ENCODE measurements at places on chromosomes 13 and 19. TPM values are rescaled to one million over a fixed set of nuclear protein-coding genes. Genes with fewer than 3 reads are reported as not detected.
A peak's percentile ranks its signal among the peaks of the same experiment; 100 is the strongest.

Gene NLRP4
- 0.31 TPM for total RNA-seq

Gene ZNF560
- 0.15 TPM for total RNA-seq

Gene ATP11A
- total RNA-seq = 43.7 TPM

Gene KLHL1
- total RNA-seq = not detected

- H3K27ac ChIP-seq = no peak overlapping the region
- DNase-seq = no peak
- no peaks in the 10 kb centered on the region for H3K27me3 ChIP-seq
- no peaks in the 10 kb centered on the region for H3K4me1 ChIP-seq
- H3K36me3 ChIP-seq = no peaks in the 10 kb centered on the region
Observed at GRCh38 chr13:73136776-73137175, 78.0 kb downstream of the KLF5 start.

DNA sequence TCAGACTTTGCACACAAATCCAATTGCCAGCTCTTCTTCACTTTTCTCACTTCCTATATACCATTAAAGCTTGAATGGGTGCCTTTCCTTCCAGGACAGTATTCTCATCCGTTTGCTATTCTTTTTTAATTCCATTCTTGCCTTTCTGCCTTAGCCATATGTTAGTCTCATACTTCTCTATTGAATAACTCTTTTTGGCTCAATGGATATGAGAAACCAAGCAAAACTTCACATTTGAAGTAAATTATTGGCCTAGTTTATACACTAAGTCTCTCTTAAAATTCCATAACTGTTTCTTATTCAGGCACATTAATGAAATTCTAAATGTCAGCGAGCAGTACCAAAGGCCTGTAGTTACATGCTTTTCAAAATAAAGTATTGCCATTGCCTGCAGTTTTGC, 129.6 kb upstream of the FRY start:
- H3K27me3 ChIP-seq = no peaks in the 10 kb centered on the region
- H3K4me1 ChIP-seq = peaks cover 7% of the 10 kb centered on the region
- no peak overlapping the region for H3K4me3 ChIP-seq

- no peaks in the 10 kb centered on the region for H3K4me1 ChIP-seq
- DNase-seq = no peak
- no peak overlapping the region for H3K4me3 ChIP-seq
Observed at GRCh38 chr19:5479958-5480357, 24.7 kb downstream of the ZNRF4 start.

- H3K4me3 ChIP-seq = peak overlapping the region; percentile 64
- H3K36me3 ChIP-seq = peaks cover 14% of the 10 kb centered on the region
- H3K27me3 ChIP-seq = no peaks in the 10 kb centered on the region
Observed at GRCh38 chr13:42275098-42275471, 3.1 kb downstream of the AKAP11 start.

- H3K27ac ChIP-seq = no peak overlapping the region
- DNase-seq = no peak
- no peak overlapping the region for H3K4me3 ChIP-seq
Observed at GRCh38 chr19:30053558-30053957, 111.5 kb downstream of the URI1 start.

- no peak for DNase-seq
- H3K36me3 ChIP-seq = no peaks in the 10 kb centered on the region
Observed at GRCh38 chr13:35983206-35983605, 148.0 kb downstream of the DCLK1 start.

DNA sequence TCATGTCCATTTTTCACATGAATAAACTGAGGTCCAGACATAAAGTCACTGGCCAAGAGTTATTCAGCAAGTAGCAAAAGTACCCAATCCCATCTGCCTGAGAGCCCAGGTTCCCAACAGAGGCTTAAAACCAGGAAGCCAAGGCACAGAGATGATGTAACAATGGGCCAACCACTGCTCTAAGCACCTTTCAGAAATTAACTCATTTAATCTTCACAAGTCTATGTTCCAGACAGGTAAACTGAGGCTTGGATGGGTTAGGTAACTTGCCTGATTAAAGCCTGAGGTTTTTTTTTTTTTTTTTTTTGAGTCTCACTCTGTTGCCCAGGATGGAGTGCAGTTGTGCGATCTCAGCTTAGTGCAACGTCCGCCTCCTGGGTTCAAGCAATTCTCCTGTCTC, 4.0 kb upstream of the DYRK1B start:
- H3K27ac ChIP-seq = no peak overlapping the region
- H3K36me3 ChIP-seq = peaks cover 63% of the 10 kb centered on the region

- H3K36me3 ChIP-seq = peaks cover 56% of the 10 kb centered on the region
- H3K27ac ChIP-seq = no peak overlapping the region
- H3K4me1 ChIP-seq = no peaks in the 10 kb centered on the region
- no peak overlapping the region for H3K4me3 ChIP-seq
- H3K27me3 ChIP-seq = no peaks in the 10 kb centered on the region
Observed at GRCh38 chr13:46041419-46041839, 11.1 kb downstream of the ZC3H13 start.

GRCh38 chr13:107065036-107065435, 497.1 kb upstream of the ARGLU1 start:
- no peaks in the 10 kb centered on the region for H3K36me3 ChIP-seq
- DNase-seq = no peak

- no peaks in the 10 kb centered on the region for H3K36me3 ChIP-seq
- no peaks in the 10 kb centered on the region for H3K27me3 ChIP-seq
- no peak overlapping the region for H3K4me3 ChIP-seq
- no peaks in the 10 kb centered on the region for H3K4me1 ChIP-seq
Observed at GRCh38 chr13:61670384-61671161, 254.9 kb upstream of the PCDH20 start.

DNA sequence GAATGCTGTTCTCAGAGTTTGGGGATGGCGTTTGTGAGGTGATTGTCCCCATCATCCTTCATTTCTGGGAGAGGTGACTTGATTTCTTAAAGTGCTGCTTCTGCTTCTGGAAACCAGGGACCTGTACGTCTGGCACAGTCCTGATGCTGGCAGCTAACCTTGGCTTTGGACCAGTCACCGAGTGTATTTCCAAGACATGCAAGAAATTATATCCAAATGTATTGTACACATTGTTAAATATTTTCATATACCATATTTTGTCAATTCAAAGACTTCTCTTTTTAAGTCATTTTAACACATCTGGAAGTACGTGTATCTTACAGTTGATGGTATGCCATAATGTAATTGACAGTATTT, 97.4 kb downstream of the ARHGEF7 start:
- no peak overlapping the region for H3K4me3 ChIP-seq
- DNase-seq = no peak
- no peaks in the 10 kb centered on the region for H3K27me3 ChIP-seq
- H3K4me1 ChIP-seq = peaks cover 44% of the 10 kb centered on the region
- H3K36me3 ChIP-seq = peaks cover 44% of the 10 kb centered on the region

GRCh38 chr13:28626266-28626665, 32.7 kb upstream of the POMP start:
- H3K27me3 ChIP-seq = no peaks in the 10 kb centered on the region
- H3K27ac ChIP-seq = no peak overlapping the region
- no peak overlapping the region for H3K4me3 ChIP-seq

DNA sequence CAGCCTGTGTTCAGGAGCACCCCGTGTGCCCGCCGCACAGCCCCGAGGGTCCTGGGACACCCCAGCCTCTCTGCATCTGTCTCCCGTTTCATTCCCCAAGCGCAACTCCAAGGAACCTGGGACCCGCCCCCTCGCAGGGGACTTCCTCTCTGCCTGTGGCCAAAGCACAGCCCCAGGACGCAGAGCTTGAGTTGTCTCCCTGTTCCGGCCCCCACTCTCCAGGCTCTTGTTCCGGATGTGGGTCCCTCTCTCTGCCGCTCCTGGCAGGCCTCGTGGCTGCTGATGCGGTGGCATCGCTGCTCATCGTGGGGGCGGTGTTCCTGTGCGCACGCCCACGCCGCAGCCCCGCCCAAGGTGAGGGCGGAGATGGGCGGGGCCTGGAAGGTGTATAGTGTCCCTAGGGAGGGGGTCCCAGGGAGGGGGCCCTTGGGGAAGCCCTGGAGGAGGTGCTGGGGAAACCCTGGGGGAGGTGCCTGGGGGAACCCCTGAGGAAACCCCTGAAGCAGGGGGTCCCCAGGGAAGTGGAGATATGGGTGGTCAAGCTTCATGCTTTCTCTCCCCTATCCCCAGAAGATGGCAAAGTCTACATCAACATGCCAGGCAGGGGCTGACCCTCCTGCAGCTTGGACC, 1.3 kb downstream of the HCST start:
- DNase-seq = peak; percentile 91
- peaks cover 72% of the 10 kb centered on the region for H3K4me1 ChIP-seq

DNA sequence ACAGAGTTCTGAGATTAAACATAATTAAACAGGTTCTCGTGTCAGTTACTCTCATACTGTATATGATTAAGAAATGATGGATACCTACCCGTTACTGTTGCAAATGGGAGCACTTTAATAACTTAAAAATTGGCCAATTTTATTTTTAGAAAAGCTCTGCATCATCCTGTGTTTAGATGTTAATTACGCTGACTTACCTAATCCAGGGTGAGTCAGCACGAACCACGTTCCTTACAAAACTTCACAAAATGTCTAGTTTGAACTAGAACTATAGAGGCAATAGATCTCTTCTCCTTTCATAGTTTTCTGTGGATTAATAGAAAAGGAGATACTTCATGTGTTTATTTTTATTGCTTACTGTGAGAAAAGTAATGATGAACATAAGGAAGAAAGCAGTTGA, 363.9 kb downstream of the MYO16 start:
- H3K4me3 ChIP-seq = no peak overlapping the region
- no peaks in the 10 kb centered on the region for H3K27me3 ChIP-seq
- H3K36me3 ChIP-seq = no peaks in the 10 kb centered on the region
- no peak for DNase-seq

GRCh38 chr13:37640499-37640898, 41.9 kb upstream of the POSTN start:
- no peaks in the 10 kb centered on the region for H3K27me3 ChIP-seq
- H3K27ac ChIP-seq = no peak overlapping the region
- no peaks in the 10 kb centered on the region for H3K4me1 ChIP-seq
- H3K4me3 ChIP-seq = no peak overlapping the region

DNA sequence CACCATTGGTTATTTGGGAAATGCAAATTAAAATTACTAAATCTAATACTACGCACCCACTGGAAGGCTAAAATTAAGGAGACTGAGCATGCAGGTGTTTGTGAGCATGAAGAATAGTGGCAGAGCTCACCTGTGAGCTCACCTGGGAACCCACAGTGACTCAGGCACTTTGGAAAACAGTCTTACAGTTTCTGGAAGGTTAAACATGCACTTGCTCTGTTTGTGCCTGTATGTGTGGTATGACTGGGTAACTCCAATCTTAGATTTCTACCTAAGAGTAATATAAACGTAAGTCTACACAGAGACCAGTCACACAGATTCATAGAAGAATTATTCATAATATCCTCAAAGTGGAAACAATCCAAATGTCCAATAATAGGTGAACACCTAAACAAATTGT, 318.8 kb downstream of the ATP8A2 start:
- no peak overlapping the region for H3K4me3 ChIP-seq
- no peak for DNase-seq
- no peaks in the 10 kb centered on the region for H3K4me1 ChIP-seq
- H3K36me3 ChIP-seq = no peaks in the 10 kb centered on the region

DNA sequence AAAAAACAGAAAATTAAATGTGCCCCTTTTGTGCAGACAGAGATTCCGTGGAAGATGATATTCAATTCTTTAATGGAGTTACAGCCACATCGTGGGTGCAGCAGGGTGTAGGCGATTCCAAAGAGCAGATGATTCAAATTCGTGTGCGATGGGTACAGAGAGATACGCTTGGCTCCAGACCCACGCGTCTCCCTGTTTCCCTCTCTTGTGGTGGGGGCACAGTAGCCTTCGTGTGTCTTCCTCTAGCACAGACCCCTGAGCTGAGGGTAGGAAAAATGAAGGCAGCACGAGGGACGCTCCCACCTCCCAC, 4.8 kb downstream of the TSPAN16 start:
- H3K36me3 ChIP-seq = no peaks in the 10 kb centered on the region
- no peak overlapping the region for H3K27ac ChIP-seq
- H3K27me3 ChIP-seq = peaks cover 5% of the 10 kb centered on the region
- no peak for DNase-seq

GRCh38 chr19:28836421-28836820, 376.5 kb downstream of the UQCRFS1 start:
- H3K4me3 ChIP-seq = no peak overlapping the region
- no peaks in the 10 kb centered on the region for H3K36me3 ChIP-seq
- DNase-seq = no peak
- no peak overlapping the region for H3K27ac ChIP-seq
- H3K27me3 ChIP-seq = no peaks in the 10 kb centered on the region

GRCh38 chr19:558770-559439, 13.5 kb upstream of the BSG start:
- no peaks in the 10 kb centered on the region for H3K36me3 ChIP-seq
- H3K27me3 ChIP-seq = peaks cover 2% of the 10 kb centered on the region
- no peaks in the 10 kb centered on the region for H3K4me1 ChIP-seq
- no peak overlapping the region for H3K4me3 ChIP-seq
- no peak overlapping the region for H3K27ac ChIP-seq

DNA sequence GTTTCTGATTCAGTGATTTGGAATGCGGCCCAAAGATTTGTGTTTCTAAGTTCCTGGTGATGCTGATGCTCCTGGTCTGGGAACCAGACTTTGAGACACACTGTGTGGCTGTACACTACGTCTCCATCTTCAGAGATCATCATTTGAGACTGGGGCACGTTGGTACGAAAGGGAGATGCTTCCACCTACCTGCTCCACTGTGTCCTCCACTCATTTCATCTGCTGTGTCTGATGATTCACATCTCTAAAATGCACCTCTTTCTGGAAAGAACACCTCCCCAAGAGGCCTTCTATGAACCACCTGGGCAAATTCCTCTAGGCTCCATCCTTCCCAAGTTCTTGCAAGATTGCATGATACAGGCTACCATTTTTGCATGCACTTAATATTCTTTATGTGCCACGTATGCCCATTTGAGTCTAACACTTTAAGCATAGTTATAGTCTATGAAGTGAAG, 58.6 kb downstream of the ERCC5 start:
- no peaks in the 10 kb centered on the region for H3K36me3 ChIP-seq
- H3K27me3 ChIP-seq = peaks cover 28% of the 10 kb centered on the region
- H3K4me1 ChIP-seq = no peaks in the 10 kb centered on the region
- H3K27ac ChIP-seq = no peak overlapping the region
- no peak for DNase-seq

GRCh38 chr13:23899555-23899954, 2.3 kb upstream of the C1QTNF9B start:
- H3K36me3 ChIP-seq = no peaks in the 10 kb centered on the region
- H3K27ac ChIP-seq = no peak overlapping the region
- H3K27me3 ChIP-seq = peaks cover 20% of the 10 kb centered on the region
- H3K4me1 ChIP-seq = peaks cover 4% of the 10 kb centered on the region

- H3K4me1 ChIP-seq = no peaks in the 10 kb centered on the region
- no peak overlapping the region for H3K27ac ChIP-seq
Observed at GRCh38 chr13:45961468-45961867, 91.1 kb downstream of the ZC3H13 start.

DNA sequence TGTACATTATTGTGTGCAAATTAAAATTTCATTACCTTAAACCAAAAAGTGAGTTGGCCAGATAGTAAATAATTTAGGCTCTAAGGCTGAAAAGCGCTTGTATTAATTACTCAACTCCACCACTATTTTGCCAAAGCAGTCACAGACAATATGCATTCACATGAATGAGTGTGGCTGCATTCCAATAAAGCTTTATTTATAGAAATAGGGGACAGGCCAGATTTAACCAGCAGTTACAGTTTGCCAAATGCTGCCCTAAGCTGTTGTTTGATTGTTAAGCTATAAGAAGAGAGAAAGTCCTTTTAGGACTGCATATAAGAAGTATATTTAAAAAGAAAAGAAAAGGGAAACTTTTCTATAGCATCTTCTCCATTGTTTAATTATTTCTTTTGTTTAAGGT, 342.6 kb downstream of the ITGBL1 start:
- H3K36me3 ChIP-seq = no peaks in the 10 kb centered on the region
- no peaks in the 10 kb centered on the region for H3K4me1 ChIP-seq
- H3K4me3 ChIP-seq = no peak overlapping the region
- no peak overlapping the region for H3K27ac ChIP-seq

- no peak overlapping the region for H3K4me3 ChIP-seq
- no peaks in the 10 kb centered on the region for H3K27me3 ChIP-seq
- no peak for DNase-seq
- H3K4me1 ChIP-seq = no peaks in the 10 kb centered on the region
- H3K36me3 ChIP-seq = no peaks in the 10 kb centered on the region
Observed at GRCh38 chr13:22357132-22357531, 686.3 kb downstream of the FGF9 start.
